T-cell (primary cell): ENCODE measurements at places on chromosomes 3 and 15.

DNA sequence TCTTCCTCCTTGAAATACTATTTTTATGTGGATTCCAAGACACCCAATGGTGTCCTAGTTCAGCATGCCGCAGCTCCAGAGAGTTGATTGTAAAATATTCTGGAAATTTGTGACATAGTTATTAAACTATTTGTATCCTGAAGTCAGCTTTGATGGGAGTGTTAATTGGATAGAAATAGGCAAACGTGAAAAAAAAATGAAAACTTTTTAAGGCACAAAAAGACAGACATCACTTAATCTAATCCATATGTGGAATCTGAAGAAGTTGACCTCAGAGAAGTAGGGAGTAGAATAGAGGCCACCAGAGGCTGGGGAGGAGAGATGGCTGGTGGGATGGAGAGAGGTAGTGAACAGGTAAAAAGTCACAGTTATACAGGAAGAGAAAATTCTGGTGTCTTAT is 704.2 kb downstream of the ROBO1 start:
- no peak for DNase-seq

GRCh38 chr15:89845305-89845893 is 30.7 kb upstream of the ANPEP start:
- no peak for DNase-seq

GRCh38 chr15:66483131-66483566 is 14.4 kb downstream of the SNAPC5 start:
- DNase-seq: no peak

DNA sequence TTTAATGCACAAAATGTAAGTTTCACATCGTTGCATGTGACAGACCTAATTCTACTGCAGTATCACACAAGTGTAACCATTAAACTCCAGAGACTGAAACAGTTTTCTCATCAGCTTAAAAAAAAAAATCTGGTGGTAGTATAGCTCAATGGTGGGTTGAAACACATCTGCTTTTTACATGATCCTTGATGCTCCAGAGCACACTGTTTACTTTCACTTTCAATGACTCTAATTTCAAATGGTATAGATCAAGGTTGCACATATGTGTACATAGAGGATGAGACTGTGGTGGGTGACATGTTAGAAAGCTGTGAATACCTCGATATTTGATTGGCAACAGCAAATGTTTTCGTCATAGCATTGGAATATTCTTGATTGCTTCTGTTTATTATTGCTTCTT is 22.4 kb downstream of the MCTP2 start:
- DNase-seq: no peak

GRCh38 chr3:180700941-180701340 is 21.7 kb upstream of the CCDC39 start:
- no peak for DNase-seq

- no peak for DNase-seq
Measured at GRCh38 chr3:160685144-160685766, 8.3 kb downstream of the ARL14 start.

- DNase-seq: no peak
Measured at GRCh38 chr3:153463895-153464294, 301.9 kb downstream of the RAP2B start.

DNA sequence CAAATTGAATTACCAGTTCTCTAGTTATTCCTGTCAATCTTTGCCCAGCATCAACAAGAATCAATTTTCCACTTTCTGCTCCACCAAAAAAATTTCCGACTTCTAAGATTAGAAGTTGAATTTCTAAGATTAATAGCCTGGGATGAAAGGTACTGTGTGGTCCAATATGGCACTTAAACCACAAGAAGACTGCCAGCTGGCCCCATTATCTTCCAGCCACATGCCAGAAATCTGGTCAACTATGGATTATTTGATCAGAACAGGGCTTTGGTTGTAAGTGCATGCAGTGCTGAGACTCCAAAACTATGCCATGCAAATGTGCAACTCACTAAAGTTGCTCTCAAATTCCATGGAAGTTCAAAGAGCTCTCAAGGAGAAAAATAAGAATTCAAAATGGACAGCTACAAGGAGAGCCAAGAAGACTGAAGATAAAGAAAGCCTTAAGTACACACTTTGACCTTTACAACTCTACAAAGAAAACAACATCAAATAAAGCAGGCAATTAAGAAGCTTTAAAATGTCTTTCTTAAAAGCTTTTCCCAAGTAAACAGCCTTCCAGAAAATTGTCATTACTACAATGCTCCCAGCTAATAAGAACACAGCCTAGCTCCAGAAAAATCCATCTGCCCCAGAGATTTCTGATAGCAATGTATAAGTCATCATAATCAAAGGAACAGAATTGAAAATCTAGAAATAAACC is 64.2 kb downstream of the ST3GAL6 start:
- no peak for DNase-seq

DNA sequence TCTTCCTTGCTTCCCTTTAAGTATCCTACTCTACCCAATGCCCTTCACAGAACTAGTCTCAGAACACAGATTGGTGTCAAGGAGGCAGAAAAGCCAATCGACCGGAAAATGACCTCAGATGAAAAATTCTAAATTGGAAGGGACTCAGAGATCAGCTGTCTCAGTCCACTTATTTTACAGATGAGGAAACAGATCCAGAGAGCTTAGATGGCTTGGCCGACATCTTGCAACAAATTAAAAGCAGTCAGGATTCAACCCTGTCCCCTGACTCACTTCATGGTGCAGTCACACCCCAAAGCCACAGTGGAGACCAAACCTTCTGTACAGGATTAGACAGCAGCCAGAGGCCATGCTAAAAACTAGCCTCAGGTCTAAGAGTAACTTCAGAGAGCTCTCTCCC is 169.3 kb upstream of the BHLHE40 start:
- DNase-seq: no peak

GRCh38 chr3:78285032-78285728 is 1245.3 kb downstream of the ROBO2 start:
- DNase-seq: no peak

DNA sequence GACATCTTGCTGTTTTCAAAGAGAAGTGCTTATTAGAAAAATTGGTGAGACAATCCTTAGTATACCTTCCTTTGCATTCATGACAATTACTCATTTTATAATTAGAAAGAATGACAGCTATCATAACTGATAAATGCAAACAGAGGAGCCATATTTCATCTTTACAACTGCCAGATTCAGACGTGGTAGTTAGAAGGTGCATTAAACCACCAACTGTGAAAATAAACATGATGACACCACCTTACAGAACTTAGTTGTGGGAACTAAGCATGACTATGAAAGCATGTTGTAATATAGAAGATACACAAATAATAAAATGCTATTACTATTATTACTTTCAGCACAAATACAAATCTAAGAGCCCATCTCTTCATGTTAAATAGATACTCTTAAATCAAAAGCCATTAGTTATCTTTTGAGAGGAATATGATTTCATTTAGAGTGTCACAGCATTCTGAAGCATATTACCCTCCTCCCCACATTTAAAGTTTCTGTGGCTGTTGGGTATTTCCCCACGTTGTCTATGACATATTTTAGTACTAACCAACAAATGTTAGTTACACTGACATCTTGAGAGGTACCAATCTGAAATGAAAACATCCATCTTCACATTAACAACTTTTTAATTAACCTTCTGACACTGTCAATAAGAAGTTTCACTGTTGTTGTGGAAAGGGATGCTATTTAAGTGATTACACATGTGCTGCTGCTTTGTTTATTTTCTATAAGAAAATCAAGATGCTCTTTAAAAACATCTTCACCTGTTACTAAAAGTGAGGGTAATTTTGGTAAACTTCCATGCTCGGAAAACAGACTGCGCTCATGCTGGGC is 163.8 kb downstream of the LSAMP start:
- no peak for DNase-seq

DNA sequence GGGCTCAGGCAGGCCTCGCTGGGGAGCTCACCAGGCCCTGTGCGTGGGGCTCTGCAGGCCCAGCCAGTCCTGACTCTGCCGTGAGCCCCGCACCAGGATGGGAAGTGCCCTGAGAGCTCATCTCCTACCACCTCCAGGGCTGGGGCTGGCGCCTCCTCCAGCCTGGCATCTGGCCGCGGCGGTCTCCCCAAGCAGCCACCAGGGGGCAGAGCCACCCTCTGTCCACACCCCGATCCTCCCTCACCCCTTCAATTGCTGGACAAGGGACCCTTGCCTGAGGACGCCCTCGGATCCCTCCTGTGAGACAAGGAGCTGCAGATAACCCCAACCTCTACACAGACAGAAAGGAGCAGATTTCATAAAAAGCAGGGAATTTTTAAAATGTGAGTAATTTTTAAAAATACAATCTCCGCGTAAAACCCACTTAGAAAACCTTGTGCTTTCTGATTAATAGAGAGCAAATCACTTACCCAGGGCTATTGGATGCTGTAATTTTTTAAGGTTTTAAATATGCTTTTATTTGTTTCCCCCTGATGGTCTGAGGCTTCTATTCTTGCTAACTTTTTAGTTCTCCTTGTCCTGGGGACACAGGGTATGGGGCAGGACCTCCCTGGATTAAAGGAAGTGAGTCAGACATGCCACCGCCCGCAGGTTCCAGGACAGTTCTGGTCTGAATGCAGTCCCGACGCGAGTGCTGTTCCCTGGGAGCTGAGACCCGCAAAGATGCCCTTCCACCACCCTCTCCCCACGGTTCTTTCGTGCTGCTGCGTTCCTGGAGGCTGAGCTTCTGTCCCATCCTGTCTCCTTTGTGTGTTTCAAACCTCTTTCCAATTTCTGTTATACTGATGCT is 52.3 kb upstream of the CHRNA7 start:
- peak; percentile 47 for DNase-seq

DNA sequence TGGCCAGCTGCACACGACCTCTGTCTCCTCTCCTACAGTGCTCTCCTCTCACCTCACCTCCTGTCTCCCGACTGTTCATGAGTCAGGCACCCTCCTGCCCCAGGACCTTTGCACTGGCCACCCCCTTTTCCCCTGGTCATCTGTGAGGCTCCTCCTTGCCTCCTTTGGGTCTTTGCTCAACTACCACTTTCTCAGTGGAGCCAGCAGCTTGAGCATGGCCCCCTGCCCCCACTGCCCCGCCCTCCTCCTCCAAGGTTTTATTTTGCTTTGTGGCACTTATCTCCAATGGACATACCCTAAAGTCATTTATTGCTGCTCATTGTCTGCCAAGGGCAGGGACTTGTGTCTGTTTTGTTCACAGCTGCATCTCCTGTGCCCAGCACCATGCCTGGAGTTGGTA is 64.3 kb downstream of the MGLL start:
- no peak for DNase-seq

DNA sequence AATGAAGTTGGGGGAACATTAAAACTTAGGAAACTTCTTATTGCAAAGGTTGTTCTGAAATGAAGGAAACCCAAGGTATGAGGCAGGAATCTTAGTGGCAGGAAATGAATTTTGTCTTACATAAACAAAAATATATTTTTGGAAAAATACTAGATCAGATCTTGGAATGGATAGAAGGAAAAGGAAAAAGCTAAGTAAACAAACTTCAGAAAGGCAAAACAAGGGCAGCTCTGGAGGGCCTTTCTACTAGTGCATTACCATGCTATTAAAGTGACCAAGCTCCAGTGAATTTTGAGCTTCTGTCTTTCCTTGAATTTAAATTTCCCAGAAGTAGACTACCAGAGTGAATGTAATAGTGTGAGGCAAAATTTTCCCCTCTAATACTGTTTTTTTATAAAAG is 13.6 kb downstream of the ARL6 start:
- DNase-seq: no peak

GRCh38 chr3:184725176-184725719 is 13.4 kb upstream of the MAGEF1 start:
- DNase-seq: no peak

- DNase-seq: no peak
Measured at GRCh38 chr15:65877749-65878148, 8.5 kb downstream of the RAB11A start.

GRCh38 chr15:72487070-72487797 is 13.1 kb downstream of the ARIH1 start:
- DNase-seq: no peak

- no peak for DNase-seq
Measured at GRCh38 chr3:169454823-169455222, 208.7 kb downstream of the MECOM start.

GRCh38 chr3:14410503-14411165 is 8.2 kb downstream of the SLC6A6 start:
- no peak for DNase-seq

GRCh38 chr15:86355801-86356200 is 276.1 kb downstream of the AGBL1 start:
- no peak for DNase-seq

DNA sequence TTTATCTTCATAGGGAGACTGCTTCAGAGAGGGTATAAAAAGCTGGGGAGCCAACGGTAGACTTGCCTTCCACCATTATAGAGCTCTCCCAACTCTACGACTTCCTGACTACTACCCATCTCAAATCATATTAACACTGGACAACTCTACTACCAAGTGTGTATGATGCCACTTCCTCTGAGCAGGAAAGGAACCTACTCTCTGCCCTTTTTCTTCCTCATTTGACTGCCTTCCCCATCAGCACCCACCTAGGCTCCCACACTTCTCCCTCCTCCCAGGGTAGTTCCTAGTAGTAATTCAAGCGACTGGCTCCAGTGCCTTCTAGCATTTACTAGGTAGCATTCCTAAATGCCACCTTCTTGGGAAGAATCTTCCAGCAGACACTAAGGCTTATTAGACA is 24.5 kb upstream of the TBL1XR1 start:
- DNase-seq: no peak

- no peak for DNase-seq
Measured at GRCh38 chr15:97406841-97407240, 553.7 kb upstream of the ARRDC4 start.

DNA sequence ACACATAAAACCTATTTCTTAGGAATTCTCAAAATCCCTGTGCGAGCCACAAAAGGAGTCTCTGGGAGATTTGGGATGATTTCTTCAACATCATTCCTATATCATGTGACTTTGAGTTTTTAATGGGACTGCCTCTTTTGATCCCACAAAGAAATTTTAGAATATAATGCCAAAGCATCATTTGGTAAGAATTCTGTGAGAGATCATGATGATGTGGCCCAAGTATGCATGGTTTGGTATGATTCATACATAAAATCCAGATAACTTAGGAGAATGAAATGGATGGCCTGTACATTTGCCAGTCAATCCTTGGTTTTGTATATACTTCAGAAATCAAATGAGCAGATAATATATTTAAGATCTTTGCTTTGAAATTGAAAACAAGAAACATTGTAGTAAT is 61.3 kb downstream of the UBE2E2 start:
- no peak for DNase-seq

DNA sequence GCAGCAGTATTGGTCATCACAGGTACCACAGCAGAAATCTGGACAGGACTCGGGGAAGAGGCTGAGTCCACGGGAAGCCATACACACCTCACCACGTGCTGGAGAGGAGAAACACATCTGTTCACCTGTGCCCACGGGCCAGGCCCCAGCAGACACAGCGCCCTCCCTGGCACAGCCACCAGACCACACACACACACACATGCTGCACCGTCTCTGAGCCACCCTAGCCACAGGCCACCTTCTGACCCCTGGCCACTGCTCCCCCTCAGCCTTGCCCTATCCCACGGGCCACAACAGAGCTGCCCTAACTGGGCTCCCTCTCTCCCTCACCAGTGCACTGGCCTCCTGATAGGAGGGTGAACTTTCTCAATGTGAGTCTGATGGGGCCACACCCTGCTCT is 2.8 kb downstream of the SHISA5 start:
- DNase-seq: no peak

GRCh38 chr3:71008350-71008935 is 575.1 kb downstream of the FOXP1 start:
- DNase-seq: no peak
